Activated T-cell treated with anti-CD3 and anti-CD28 coated beads for 48 hours (primary cell): ENCODE measurements at places on chromosomes 7 and 10.

GRCh38 chr7:37915438-37915837 is 1.2 kb downstream of the SFRP4 start:
- no peak for DNase-seq

GRCh38 chr10:102661658-102662028 is 17.4 kb downstream of the TRIM8 start:
- no peak for DNase-seq

DNA sequence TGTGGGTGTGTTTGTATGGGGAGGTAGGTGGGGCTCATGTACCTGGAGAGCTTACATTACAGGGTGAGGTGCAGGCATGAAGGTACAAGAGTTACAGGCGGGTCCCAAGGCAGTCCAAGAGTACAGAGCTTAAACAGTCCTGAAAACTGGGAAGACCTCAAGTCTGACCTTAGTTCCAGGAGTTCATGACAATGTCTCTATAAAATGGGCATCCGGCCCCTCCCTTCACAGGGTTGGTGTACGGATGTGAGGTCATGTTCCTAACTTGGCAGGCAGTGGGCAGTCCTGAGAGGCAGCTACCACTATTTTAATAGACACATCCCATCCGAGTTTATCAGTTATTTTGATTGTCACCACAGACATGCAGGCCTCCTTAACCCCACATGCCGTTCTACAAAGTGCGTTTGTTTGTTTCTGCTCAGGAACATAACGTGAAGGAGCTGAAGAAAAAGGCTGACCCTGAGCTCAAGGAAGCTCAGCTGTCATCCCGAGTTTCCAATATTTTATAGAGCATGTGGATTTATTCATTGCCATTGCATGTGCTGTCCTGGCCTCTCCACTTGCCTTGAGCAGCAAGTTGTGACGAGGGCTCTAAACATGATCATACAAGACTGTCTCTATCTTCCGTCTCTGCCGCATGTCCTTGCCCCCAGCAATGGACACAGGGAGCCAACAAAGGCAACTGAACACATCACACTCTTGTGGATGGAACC is 647.5 kb upstream of the IGFBP3 start:
- DNase-seq = no peak

DNA sequence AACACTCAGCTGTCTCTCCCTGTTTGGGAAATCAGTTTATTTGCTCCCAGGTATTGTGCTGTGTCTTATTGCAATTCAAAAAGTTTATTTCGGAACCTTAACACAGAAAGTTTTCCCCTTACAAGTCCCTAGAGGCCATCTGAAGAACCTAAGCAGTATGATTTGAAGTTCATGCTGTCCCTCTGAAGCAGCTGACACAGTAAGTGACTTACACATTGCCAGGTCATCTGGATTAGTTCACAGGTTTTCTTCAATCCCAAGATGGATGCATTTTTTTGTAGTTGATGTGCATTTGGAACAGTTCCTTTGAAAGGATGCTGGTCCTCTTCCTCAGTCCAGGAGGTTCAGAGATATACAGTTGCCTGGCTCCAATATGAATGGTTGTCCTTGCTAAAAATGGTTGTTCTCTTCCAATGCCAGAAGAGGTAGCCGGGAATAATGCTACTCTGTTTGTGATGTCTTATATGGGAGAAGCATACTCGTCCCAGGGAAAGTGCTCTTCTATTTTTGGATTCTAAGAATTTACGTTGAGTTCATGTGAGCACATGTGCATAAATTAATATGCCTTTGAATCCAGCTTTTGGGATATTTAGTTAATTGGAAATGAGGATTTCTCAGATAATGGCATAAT is 183.5 kb upstream of the PHYHIPL start:
- DNase-seq = no peak

DNA sequence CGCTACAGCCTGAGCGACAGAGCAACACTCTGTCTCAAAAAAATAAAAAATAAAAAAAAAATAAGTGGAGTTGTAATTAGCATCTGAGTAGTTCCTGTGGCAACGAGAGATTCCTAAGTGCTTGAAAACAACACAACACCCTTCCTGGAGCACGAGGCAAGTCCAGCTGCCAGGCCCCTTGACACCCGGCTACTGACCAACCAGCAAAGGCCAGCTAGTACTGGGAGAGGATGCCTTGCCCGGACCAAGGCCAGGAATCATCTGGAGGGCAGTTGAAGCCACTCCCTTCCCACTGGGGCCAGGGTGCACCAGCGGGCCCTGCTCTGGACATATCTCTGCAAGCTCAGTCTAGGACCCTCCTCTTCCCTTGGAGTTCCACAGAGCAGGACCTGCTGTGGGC is 536 bp downstream of the C10orf105 start:
- no peak for DNase-seq

- peak; percentile 68 for DNase-seq
These were observed 95.4 kb upstream of the AFAP1L2 start for GRCh38 chr10:114499630-114500190.

DNA sequence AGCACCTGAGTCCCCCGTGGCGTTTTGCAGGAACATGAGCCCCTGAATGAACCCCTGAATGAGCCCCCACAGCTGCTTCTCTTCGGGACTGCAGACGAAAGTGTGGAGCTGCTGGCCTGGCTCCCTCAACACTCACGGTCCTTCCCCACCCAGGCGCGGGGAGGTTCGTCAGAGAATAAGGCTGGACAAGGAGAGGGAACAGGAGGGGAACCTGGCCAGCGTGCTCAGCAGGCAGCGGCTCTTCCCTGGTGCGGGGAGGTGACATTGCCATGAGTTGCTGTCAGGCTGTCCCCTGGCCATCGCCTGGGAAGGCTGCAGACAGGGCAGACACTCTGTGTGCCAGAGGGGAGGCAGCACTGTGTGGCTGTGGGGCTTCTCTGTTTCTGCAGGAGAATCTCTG is 80.9 kb upstream of the SHH start:
- no peak for DNase-seq

DNA sequence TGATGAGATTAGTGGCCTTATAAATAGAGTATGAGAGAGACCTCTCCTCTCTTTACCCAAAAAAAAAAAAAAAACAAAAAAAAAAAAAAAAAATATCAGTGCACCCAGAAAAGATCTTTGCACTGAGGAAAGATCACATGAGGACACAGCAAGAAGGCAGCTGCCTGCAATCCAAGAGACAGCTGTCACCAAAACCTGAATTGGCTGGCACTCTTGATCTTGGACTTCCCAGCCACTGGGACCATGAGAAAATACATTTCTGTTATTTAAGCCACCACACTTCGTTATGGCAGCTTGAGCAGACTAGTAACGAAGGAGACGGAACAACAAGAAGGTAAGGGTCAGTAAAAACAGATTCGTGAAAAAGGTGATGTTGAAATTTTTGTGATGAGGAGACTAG is 47.0 kb downstream of the TMEM106B start:
- DNase-seq = no peak

DNA sequence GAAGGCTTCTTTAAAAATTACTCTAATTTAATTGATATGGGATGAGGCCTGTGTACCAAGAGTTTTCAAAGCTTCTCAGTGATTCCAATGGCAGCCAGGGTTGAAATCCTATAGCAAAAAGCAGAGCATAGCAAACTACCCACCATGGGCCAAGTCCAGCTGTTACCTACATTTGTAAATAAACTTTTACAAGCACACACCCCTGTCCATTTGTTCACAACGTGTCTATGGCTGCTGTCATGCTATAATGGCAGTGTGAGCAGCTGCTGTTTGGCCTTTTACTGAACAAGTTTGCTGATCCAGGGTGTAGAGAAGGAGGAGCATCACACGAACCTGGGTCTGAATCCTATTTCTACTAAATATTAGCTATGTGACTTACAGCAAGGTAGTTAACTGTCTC is 50.0 kb downstream of the NPY start:
- DNase-seq = no peak

GRCh38 chr10:51001587-51001986 is 72.7 kb upstream of the PRKG1 start:
- no peak for DNase-seq

- DNase-seq = no peak
These were observed 226.8 kb downstream of the CDC14C start for GRCh38 chr7:49151146-49151545.

- no peak for DNase-seq
These were observed 349.6 kb upstream of the MKI67 start for GRCh38 chr10:128475686-128476367.

DNA sequence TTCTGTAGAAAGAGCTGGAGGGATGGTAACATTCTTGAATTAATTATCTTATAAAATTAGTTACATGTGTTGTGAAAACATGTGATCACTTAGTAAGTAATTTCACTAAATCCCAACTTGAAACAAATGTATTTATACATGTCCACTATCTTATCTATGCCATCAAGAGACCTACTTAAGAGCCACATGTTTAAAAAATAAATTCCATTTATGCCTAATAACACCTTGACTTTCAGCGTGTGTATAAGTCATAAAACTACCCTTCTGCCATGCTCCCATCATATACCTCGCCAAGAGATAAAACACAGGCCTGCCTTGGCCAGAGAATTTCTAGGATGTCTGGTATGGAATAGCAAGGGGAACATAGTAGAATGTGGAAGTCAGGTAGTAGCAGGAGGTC is 37.3 kb downstream of the LIPJ start:
- DNase-seq = no peak

- no peak for DNase-seq
These were observed 27.5 kb downstream of the PVRIG start for GRCh38 chr7:100247152-100247757.

- no peak for DNase-seq
These were observed 36.0 kb upstream of the PAX2 start for GRCh38 chr10:100709146-100710082.

DNA sequence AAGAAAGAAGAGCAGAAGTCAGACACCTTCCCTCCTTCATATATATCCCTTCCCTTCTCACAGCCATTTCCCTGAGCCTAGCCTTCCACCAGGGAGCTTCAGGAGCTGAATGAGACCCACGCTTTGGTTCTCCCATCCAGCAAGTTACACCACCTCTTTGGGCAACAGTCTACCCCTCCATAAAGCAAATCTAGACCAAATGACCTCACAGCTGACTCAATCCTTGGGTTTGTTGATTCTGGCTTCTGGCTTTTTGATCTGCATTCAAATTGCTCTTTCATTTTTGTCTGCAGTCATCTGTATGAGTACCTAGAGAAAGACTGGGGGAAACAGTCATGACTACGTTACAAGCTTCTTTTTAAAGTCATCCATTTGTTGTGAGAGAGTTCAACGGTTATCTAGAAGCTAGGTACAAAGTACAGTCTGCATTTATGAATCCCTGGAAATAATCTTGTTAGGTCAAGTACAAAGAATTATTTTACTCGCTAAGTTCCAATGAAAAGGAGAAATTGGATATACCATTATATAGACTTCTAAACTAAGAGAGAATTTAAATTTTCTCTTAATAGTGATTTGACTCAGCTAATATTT is 86.3 kb downstream of the RAB11FIP2 start:
- DNase-seq = no peak

- no peak for DNase-seq
These were observed 12.9 kb upstream of the KCP start for GRCh38 chr7:128923411-128923800.

GRCh38 chr7:35003679-35004303 is 33.5 kb downstream of the DPY19L1 start:
- DNase-seq = no peak

GRCh38 chr10:5708356-5708755 is 23.7 kb downstream of the TASOR2 start:
- DNase-seq = no peak
